HTR-8/SVneo (cell line): ENCODE measurements at places on chromosomes 7 and 10.

DNA sequence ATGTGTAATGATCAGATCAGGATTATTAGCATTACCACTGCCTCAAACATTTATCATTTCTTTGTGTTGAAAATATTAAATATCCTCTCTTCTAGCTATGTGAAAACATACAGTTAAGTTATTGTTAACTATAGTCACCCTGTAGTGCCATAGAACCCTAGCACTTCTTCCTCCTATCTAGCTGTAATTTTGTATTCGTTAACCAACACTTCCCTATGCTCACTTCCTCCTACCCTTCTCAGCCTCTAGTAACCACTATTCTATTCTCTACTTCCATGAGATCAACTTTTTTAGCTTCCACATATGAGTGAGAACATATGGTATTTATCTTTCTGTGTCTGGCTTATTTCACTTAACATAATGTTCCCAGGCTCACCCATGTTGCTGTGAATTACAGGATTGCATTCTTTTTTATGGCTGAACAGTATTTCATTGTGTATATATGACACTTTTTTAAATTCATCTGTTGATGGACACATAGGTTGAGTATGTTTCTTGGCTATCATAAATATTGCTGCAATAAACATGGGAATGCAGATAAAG is 132.7 kb upstream of the RHOBTB1 start:
- DNase-seq = no peak

DNA sequence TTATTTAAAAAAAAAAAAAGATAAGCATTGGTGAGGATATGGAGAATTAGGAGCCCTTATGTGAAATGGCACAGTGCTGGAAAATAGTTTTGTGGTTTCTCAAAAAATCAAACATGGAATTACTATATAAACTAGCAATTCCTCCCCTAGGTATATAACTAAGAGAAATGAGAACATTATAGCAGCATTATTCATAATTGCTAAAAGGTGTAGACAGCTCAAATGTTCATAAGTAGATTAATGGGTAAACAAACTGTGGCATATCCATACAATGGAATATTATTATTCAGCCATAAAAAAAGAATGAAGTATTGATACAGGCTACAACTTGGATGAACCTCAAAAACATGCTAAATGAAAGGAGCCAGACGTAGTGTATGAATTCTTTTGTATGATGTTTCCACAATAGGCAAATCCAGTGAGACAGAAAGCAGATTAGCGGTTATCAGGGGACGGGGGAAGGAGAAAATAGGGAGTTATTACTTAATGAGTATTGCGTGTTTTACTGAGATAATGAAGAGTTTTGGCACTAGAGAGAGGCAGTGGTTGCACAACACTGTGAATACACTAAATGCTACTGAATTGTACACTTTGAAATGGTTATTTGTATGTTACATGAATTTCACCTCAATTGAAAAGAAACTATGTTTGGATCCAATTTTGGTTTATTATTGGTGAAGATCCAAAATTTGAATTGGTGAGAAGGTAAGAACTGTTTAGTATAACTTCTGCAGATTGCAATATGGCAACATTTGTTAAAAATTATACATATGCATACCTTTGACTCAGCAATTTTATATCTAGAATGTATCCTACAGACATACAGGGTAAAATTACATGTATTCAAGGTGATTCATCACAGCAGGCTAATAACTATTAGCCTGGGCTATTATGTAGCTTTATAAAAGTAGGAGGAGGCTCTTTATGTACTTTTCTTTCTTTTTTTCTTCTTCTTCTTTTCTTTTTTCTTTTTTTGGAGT is 69.7 kb downstream of the VCL start:
- no peak for DNase-seq

DNA sequence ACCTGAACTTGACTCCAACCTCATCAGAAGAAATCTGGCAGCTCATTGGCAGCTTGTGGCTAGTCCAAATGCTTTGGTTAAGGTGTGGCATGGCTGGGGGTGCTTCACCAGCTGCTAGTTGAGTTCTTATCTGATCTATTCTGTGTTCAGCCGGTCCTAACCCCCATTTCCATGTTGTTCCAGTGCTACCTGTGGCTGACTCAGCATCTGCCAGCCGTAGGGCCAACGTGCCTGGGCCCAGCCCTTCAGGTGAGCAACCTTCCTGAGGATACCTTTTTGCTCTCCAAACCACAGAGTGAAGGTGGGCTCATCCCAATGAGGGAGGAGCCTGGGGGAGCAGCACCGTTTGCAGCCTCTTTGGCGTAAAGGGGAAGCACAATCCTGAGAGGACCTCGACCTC is 46.8 kb upstream of the C10orf120 start:
- DNase-seq = no peak

DNA sequence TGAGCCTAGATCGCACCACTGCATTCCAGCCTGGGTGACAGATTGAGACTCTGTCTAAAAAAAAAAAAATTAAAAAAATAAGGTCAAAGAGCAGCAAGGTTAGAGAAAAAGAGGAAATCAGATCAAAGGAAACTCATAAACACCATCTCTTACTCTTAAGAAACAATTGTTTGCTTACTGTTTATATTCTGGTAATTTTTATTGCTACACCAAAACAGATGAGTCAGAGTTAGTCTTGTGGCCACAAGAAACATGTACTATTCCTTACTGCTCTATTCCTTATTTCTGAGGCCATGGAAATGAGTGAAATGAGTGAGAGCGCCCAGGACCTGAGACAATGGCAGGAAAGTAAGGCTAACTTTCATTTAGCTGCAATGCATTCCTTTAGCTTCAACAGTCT is 387.3 kb downstream of the HPSE2 start:
- DNase-seq = no peak

GRCh38 chr10:71046747-71047146 is 158.4 kb upstream of the PCBD1 start:
- DNase-seq = no peak

GRCh38 chr7:162632-163297 is 29.6 kb upstream of the FAM20C start:
- no peak for DNase-seq

- no peak for DNase-seq
These were observed 36.3 kb downstream of the PLAC9 start for GRCh38 chr10:80168679-80169380.

- no peak for DNase-seq
These were observed 56.3 kb downstream of the SVIL start for GRCh38 chr10:29578457-29578856.

GRCh38 chr7:131425992-131426391 is 98.3 kb downstream of the MKLN1 start:
- DNase-seq = no peak

DNA sequence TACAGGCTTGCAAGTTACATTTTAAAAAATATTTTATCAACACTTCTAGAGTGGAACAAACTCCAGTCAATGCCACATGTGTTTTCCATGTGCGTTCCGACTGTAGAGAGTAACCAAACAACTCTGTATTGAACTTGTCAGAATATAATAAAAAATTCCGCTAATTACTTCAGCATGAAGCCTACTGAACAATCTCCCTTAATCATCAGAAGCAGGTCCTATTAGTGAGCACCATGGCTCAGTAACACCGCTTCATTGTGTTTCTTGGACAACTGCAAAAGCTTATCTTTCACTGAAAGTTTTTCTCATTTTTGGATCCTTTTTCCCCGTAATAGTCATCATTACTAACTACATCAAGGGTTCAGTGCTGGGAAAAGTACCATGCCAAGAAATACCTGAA is 117.0 kb downstream of the MKX start:
- no peak for DNase-seq

DNA sequence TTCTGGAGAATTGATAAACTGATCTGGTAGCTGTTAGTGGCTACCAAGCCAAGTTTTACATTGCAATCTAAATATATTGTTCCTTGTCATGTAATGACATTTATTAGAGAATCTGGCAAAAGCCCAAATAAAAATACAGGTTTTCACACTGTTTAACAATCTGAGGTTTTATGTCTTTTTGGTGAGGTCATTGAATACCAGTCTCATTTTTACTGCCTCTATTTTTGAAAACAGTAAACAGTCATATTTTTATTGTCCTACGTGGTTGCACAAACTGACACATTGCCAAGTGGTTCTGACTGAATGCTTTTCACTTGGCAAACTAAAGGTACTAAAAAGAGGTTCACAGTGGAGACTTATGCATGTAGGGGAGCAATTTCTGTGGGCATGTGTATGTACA is 157.5 kb downstream of the PRKG1 start:
- DNase-seq = no peak

DNA sequence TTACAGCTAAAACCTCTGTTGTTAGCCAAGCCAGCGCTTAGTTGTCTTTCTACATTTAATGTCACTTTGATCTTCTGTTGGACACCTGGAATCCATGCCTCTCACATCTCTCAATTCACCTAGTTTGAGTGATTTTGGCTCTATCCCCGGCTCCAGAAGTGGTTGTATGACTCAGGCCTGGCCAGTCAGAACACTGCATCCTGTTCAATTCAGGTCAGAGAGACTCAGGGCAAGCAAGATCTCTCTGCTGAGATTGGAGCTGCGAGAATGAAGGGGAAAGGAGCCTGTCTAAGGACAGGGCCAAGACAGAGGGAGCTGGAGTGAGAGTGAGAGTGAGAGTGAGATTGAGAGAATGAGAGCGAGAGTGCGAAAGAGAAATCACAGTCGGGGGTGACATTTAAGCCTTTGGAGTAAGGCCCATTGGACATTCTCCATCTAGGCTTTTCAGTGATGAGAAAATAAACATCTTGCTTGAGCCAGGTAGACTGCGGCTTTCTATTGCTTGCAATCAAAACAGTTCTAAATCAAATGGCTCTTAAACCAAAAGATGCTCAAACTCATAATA is 83.3 kb upstream of the DYNC1I1 start:
- no peak for DNase-seq

DNA sequence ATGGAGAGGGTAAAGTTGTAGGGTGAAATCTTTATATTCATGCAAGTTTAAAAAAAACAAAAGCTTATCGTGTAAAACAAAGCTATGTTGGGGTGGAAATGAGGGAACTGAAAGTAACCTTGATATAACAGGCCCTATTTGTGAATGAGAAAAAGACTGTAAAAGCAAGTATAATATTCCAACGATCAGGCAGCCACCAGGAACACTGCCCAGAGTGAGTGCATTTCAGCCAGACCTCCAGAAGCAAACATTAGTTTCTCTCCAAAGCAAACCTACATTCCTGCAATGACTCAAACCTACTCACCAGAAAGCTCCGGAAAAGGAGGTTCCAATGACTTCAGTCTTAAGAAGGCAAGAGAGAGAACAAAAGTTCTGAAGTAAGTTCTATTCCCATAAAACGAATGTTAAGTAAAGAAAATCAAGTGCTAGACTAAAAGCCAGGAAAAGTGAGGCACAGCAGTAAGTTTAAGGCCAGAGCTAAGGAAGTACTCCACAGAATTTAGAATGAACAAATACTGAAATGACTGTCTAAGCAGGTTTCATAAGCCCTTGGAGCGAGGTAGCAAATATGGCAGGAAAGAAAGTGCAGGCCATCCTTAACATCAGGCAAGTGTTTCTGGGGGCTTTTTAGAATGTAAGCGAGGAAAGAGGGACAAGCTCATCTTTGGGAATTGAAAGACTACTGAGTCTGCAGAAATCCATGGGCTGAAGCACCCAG is 493.1 kb downstream of the XPNPEP1 start:
- DNase-seq = no peak

GRCh38 chr10:80524190-80524909 is 13.4 kb upstream of the SH2D4B start:
- DNase-seq = no peak
